ENCODE measurements at places on chromosomes 13 and 19.

DNA sequence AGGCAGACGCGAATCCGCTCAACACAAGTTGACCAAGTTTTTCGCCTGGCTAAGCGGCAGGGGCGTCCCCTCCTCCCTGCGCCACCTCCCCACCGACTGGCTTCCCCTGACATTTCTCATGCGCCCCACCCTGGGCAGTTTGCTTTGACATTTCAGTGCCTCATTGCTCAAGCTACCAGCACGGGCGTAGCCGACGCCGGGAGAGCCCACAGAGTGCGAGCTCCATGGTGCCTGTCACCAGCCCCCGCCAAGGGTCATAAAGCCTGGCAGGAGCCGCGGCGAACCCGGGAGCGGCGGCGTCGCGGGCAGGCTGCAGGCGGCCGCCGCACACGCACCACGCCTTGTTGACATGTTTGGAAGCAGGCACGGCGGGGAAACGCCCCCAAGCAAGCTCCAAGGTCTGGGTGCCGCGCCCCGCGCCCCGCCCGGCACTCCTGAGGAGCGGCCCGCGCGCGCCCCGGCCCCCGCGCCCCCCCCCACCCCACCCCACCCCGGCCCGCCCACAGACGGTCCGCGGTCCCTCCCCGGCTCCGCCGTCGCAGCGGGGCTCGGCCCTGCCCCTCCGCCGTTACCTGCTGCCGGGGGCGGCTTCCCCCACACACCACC, 601 bp downstream of the FBXL3 start:
- no peak for DNase-seq

DNA sequence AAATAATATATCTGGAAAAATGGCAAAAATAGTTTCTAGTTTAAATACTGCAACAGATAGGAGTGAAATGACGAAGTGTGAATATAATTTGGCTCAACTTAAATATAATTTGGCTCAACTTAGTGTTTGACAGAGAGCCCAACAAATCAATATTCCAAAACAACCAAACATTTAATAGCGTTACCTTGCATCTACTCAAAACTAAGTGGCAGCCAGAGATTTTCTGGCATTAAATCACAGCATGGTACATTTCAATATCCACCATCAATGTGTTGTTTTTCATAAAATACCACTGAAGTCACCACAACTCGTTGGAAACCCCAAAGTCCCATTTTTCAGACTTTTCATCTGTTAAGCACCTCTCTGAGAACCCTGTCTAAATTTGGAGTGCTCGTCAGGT, 69.6 kb downstream of the DCLK1 start:
- no peak for DNase-seq

DNA sequence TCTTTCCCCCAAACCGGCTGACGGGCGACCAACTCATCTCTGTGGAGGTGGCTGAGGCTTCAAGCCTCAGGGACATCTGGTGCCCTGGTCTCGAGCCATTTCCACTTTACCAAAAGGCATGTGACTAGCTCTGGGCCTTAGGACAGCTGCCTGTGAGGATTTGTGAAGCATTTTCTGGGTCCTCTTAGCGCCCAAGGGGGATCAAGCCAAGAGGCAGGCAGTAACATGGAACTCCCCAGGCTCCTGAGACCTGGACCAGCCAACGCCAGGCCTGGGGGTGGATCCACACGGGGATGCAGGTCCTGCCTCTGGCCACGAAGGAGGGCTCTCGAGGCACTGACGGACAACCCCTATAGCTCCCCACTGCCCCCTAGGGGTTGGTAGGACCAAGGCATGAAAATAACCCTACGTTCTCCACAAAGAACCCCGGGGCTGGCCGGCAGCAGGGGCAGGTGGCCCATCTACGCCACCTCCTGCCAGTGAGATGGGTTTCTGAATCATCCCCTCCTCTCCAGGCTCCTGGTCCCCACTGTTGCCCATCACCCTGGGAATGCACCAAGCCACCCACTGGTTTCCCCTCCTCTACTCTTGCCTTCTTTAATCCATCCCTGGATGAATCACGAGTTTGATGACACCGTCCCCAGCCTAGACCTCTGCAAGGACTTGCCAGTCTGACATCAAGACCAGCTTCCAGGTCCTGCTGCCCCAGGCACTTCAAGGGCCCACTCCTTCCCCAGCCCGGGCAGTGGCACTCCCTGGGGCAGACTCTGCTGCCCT, 7.0 kb upstream of the MYDGF start:
- DNase-seq: no peak

- DNase-seq: no peak
Observed at GRCh38 chr19:30670011-30670329, 297.8 kb downstream of the ZNF536 start.

DNA sequence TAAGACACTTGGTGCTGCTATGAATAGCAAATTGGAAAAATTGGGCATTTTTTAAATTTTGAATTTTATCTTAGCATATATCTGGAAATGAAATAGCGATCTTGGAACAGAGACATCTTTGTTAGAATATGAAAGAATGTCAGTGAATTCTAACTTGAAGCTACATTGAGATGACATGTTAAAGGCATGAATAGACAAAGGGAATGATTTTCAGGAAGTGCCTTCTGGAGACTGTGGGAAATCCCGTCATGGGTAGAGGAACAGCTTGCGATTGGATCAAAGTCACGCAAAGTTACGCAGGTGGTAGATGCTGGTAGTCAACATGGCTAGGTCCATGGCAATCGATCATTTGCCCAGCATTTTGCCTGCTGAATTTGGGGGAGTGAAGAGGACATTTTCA, 43.5 kb downstream of the LRCH1 start:
- DNase-seq: no peak

Data from fibroblast of skin of left quadriceps (primary cell).